ENCODE measurements at places on chromosomes 5 and 9. TPM values are rescaled to one million over a fixed set of nuclear protein-coding genes. Genes with fewer than 3 reads are reported as not detected.

GRCh38 chr9:38393128-38393796 lies 760 bp downstream of the ALDH1B1 start:
- H3K36me3 ChIP-seq = peaks cover 10% of the 10 kb centered on the region
- peak overlapping the region; percentile 82 for H3K4me3 ChIP-seq
- H3K27me3 ChIP-seq = no peaks in the 10 kb centered on the region
- DNase-seq = no peak
- peaks cover 7% of the 10 kb centered on the region for H3K4me1 ChIP-seq

DNA sequence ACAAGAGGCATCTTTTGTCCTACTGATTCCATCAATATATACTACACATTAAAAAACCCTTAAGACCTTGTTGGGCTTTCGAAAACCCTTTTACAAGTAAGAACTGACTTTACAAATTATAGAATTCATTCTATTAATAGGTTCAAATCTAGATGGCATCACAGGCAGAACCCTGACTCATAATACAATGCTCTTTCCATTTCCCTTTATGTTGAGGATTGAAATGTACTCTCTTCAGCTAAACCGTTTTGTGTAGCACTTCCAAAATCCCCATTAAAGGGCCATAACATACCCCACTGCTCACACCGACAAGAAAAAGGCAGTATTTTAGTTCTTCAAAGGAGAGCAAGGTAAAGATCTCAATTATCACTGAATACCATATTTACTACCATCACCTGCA lies 11.2 kb downstream of the CSNK1A1 start:
- H3K27ac ChIP-seq = no peak overlapping the region
- peaks cover 25% of the 10 kb centered on the region for H3K4me1 ChIP-seq
- no peaks in the 10 kb centered on the region for H3K27me3 ChIP-seq
- DNase-seq = no peak
- no peak overlapping the region for H3K4me3 ChIP-seq

The ZNF879 gene
- total RNA-seq = 3.7 TPM

DNA sequence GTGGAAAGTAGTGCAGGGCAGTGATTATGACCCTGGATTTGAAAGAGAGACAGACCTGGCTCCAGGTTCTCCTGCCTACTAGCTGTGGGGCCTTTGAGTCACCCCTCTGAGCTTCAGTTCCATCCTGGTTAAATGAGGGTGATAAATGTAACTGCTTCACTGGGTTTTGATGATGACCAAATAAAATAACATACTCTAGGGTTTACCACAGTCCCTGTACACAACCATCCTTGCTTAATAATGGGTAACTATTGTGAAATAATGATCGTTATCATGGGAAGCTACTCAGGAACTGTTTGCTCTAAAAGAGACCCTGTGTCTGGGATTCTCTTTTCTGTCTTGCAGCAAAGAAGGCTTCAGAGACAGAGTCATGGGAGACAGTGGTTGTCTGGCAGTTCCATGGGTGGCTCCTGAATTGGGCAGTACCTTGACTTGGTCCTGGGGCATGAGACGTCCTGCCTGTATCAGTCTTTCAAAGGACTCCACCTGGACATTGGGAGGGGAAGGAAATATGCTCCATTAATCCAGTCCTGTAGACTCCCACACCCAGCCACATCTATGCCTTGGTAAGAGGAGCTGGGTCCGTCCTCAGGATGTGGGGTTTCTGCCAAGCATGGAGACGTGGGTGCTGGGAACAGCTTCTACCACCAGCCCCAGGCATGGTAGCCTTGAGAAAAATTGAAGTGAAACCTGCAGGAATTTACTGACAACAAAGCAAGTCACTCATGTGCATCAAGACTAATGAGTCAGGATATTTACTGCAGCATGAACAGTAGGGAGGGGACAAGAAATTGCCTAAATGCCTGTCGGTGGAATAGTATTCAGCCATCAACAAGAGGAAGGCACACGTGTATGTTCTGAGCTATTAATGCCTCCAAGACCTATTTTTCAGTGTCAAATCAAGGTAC lies 23.4 kb downstream of the AKNA start:
- no peaks in the 10 kb centered on the region for H3K27me3 ChIP-seq
- no peak overlapping the region for H3K27ac ChIP-seq
- H3K4me1 ChIP-seq = no peaks in the 10 kb centered on the region
- no peak for DNase-seq
- H3K36me3 ChIP-seq = peaks cover 40% of the 10 kb centered on the region

- H3K4me3 ChIP-seq = no peak overlapping the region
- H3K4me1 ChIP-seq = peaks cover 22% of the 10 kb centered on the region
- no peak for DNase-seq
- no peak overlapping the region for H3K27ac ChIP-seq
These were observed 15.2 kb downstream of the EHMT1 start for GRCh38 chr9:137634016-137634415.
